HuH-7 (cell line): ENCODE measurements at places on chromosomes 2 and 18.

DNA sequence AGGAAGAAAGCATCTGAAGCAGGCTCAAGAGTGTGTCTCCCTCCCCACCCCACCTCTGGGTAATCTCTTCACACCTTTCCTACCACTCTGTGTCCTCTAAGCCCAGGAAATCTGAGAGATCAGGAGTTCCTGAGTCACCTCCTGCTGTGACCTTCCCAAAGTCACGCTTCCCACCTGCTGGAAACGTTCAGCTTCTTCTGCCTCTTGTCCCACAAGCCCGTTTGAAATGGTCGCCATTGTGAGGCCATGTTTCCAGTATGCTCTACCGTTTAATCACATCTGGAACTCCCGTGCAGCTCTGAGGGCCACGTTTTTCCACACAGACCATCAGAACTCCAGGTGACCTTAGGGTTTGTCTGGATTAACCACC is 25.9 kb downstream of the GREB1 start:
- DNase-seq, result no peak

DNA sequence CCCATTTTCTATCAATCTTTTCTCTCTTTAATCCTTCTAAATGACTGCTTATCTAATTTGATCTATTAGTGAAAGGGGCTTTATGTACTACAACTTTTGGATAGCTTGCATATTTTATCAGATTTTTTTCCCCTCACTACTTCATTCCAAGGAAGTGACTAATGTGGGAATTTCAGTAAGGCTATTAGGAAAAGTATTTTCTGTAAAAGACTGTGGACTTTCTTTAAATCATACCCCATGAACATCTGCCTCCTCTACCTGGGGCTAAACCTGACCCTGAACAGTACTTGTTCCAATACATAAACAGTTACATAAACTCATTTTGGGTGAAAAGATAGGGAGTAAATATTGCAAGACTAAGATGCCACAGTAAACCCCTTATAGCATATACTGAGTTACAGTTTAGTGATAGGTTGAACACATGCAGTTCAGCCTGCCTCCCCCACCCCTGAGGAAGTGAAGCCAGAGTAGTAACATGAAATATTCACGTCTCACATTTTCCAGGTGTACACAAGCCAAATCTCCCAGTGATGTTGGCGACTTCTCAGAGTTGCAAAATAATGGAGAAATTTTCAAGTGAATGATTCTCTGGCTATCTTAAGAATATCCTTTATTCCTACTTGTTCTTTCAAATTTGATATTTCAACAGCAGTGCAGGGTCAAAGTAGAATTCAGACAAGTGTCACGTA is 590.9 kb upstream of the ZEB2 start:
- DNase-seq, result no peak

DNA sequence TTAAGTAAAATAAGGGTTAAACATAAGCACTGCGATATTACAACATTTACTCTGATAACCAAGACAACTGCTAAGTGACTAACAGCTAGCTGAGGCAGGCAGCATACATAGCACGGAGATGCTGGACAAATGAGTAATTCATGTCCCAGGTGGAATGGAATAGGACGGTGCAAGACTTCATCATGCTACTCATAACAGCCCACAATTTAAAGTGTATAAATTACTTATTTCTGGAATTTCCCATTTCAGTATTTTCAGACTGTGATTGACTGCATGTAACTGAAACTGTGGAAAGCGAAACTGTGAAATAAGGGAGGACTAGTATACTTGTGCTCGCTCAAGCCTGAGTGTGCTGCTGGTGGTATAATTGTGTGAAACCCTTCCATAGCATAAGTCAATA is 12.9 kb downstream of the IER3IP1 start:
- DNase-seq, result no peak

DNA sequence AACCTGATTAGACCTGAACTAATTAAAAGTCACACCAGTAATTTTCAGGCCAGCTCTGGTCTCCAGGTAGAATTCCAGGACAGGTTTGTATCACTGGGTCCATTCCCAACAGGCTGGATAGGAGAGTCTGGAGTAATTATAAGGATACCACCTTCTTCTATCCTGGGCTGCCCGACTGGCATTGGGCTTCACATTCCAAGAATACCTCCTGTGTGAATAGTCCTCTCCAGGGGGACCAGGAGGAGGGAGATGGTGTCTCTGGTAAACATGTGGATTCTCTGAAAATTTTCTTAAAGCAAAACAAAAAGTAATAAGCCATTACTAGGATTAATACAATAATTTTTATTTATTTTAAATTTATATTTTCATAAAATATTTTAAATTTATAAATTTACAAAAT is 17.3 kb downstream of the DUSP11 start:
- no peak for DNase-seq

DNA sequence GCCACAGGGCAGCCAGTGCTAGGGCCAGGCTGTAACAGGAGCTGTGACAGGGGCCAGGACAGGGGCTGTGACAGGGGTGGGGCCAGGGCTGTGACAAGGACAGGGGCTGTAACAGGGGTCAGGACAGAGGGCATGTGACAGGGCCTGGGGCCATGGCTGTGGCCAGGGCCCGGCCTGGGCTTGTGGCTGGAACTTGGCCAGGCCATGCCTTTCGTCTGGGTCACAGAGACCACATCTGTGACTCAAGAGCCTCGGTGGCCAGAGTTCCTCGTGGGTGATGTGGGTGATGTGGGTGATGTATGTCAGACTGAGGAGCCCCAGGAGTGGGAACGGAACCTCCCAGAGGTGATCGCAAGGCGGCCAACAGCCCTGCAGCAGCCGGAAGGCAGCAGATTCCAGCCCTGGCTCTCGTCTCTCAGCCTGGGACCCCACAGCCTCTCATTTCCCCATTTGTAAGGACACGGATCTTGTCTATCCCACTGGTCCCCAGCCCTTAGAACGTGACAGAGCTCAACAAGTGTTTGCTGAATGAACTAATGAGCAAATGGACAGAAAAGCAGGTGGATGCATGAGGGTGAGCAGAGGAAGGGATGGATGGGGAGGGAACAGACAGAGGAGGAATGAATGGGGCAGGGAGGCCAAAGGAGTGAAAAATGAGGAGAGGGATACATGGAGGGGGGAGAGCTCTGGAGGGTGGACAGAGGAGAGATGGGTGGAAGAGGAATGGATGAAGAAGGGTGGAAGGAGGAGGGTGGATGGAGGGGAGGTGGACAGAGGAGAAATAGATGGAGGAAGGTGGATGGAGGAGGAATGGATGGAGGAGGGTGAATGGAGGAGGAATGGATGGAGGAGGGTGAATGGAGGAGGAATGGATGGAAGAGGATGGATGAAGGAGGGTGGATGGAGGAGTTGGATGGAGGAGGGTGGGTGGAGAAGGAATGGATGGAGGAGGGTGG is 17.3 kb downstream of the ESPNL start:
- no peak for DNase-seq

DNA sequence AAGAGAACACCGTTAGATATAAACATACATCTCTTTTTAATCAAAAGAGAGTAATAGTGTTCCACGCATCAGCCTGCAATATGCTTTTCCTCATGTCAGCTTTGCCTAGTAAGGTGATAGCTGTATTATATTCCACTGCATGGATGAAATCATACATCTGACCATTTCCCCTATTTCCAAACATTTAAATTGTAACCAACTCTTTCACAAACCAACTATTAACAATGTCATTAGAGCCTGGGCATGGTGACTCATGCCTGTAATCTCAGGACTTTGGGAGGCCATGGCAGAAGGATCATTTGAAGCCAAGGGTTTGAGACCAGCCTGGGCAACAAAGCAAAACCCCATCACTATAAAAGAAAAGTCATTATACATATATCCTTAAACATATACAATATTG is 284.8 kb downstream of the BCL11A start:
- DNase-seq, result no peak

- DNase-seq, result no peak
Observed at GRCh38 chr2:86543335-86543734, 19.9 kb downstream of the CHMP3 start.

- no peak for DNase-seq
Observed at GRCh38 chr2:65416321-65416720, 16.1 kb downstream of the SPRED2 start.

DNA sequence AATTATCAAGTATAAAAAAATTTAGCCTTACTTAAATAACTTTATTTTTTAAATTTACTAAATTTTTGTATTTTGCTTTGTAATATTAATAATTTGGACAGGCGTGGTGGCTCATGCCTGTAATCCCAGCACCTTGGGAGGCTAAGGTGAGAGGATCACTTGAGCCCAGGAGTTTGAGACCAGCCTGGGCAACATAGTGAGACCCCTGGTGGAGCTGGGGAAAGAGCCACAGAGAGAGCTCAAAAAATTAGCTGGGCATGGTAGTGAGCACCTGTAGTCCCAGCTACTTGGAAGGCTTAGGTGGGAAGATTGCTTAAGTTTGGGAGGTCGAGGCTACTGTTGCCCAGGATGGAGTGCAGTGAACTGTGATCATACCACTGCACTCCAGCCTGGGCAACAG is 143.5 kb downstream of the B3GNT2 start:
- DNase-seq, result no peak

GRCh38 chr2:75320898-75321598 is 121.7 kb upstream of the TACR1 start:
- DNase-seq, result no peak

- DNase-seq, result peak; percentile 69
Observed at GRCh38 chr18:76709659-76710645, 112.4 kb upstream of the ZNF236 start.

DNA sequence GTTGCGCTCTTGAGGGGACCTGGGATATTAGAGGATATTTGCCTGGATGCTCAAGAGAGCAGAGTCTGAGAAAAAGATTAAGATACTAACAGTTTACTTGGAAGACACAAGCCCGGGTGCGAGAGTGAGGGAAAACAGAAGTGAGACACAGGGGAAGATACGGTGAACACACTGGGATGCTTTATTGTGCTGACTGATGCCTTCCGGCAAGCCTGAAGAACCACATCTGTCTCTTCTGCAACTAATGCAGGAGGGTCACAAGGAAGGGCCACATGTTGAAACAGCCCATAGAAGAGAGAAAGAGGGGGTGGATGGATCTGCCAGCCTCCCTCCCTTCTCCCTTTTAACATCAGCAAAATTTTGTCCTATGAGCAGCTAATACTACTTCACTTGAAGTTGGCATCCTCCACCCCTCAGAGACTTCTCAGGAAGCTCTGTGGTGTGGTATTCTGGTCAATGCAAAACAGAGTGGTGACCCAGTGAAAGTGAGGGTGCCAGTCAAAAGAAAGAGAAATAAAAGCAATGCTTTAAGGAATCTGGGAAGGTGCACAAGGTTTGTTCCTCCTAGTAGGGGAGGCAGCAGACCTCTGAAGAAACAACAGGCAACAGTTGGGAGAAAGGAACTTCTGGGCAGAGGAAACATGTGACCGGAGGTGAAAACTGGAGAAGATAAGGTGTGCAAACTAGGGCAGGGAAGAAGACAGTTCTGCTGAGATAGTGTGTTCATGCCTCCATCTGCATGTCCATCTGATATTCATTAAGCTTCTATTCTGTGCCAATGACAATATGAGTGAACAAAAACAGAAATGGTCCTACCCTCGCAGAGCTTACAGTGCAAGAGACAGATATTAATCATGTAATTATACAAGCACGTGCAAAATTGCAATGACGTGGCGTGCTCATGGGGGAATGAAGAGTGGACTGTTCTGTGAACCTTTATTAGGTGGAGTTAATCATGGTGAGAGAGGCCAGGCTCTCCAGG is 107.1 kb downstream of the LYPD6B start:
- DNase-seq, result no peak

- DNase-seq, result no peak
Observed at GRCh38 chr2:29480426-29480825, 365.2 kb downstream of the CLIP4 start.

- DNase-seq, result peak; percentile 70
Observed at GRCh38 chr2:29238497-29238896, 123.3 kb downstream of the CLIP4 start.

DNA sequence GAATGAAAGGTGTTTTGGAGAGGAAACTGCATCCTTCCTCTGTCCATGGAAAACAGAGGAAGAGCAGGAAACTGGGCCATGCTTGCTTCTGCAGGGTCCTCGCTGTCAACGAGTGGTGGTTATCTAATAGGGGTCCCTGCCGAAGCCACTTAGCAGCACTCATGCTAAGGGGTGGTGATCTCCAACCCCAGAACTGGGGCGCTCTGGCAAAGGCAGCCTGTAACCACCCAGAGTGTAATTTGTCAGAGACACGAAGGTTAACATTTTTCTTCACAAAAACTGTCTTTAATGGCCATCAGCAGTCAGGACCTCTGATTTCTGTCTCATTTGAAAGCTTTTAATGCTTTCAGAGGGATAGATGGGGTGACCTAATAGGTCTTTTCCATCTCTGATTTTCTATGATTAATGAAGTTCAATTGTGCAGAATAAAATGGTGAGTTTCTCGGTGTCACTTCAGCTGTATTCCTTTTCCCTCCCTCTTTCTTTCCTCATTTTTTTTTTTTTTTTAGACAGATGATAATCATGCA is 231.3 kb upstream of the CELF4 start:
- no peak for DNase-seq

- no peak for DNase-seq
Observed at GRCh38 chr2:178296394-178297090, 102.2 kb downstream of the OSBPL6 start.

- DNase-seq, result peak; percentile 17
Observed at GRCh38 chr2:230512955-230513748, 97.2 kb downstream of the SP100 start.

DNA sequence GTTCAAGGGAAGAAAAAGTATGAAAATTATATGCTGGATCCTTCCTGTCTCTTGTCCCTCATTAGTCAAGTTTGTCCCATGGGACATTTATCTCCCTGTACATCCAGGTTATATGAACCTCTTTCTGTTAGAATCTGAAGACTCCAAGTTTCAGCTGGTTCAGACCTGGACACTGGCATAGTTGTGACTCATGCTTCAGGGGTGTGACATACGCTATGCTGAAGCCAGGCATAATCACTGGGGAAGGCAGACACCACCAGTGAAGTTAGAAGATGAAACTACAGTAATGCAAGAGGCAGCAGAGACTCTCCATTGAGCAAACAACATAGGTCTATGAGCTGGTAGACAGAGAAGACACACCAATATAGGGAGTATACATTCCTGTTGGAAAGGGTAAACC is 269.7 kb upstream of the SLC8A1 start:
- no peak for DNase-seq

DNA sequence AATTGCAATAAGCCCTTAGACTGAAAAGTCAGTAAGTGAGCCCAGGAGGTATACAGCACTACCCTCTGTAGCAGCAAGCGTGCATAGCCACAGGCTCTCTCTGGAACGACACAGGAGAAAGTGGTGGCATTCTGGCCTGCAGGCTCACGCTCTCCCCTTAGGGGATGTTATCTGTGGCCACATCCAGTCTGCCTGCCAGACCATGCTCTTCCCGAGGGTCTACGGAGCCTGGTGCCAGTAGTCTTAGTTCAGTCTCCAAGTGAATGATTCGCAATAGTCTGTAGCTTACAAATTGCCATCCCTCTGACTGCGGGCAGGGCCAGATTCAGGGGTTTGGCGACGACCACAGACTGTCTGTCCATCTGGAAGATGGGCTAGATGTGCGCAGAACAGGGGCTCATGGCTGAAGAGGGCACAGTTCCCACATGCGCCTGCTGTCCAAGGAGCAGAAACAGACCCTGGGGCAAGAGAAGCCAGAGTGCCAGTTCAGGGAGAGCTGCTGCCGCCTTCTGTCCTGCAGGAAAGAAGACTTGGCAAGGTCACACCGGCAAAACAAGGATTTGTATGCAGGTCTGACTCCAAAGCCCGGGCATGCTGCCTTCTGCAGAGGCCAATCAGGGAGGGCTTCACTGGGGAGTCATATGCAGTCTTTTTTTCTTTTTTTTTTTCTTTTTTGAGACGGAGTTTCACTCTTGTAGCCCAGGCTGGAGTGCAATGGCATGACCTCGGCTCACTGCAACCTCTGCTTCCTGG is 3.5 kb upstream of the KLF11 start:
- DNase-seq, result no peak

- DNase-seq, result no peak
Observed at GRCh38 chr18:48623468-48624235, 84.8 kb downstream of the CTIF start.

- DNase-seq, result no peak
Observed at GRCh38 chr2:53670331-53670730, 97.3 kb upstream of the CHAC2 start.
